ENCODE measurements at places on chromosomes 5 and 9.

DNA sequence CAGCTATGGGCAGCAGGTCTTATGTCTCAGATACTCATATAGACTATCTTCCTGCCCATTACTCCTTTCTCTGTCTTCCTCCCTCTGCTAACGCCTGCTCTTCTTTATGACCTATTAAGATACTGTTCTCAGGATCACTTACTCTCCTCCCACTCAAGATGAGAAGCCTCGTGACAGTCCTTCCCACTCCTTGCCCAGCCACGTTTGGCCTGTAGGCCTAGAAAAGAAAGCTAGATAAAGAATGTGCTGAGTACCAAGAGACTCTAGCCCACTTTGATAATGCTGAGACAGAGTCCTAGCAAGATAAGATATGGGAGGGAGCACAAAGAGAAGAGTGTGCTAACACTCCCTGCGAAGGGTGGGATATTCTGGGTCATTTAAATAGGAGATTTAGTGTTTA lies 6.8 kb upstream of the DENND4C start:
- no peak for DNase-seq

DNA sequence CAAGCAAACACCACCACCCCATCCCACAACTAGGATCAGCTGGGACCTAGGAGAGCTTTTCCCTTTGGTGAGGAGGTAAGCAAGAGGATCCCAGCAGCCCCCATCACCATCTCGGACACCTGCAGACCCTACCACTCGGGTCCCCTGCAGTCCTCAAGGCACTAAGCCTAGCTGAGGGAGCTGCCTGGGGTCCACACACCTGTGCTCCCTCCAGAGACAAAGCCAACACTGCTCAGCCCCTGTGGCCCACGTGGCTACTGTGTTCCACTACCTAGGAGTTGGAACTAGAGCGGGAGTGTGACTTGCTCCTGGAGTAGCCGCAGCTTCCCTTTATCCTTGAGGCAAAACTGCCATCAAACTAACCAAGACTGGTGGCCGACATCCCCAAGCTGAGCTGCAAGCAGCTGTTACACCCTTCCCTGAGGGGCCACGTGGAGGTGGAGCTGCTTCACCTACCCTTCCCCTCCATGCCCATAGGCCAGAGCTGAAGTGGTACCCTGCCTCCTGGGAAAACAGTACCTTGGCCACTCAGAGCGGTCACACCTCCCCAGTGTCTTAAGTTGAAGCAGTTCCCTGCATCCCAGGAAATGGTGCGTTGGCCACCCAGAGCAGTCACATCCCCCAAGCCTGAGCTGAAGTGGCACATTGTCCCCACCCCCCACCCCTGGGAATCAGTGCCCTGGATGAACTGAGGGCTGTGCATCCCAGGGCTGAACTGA lies 205.5 kb downstream of the CACNA1B start:
- no peak for DNase-seq

GRCh38 chr9:32596936-32597335 lies 24.0 kb upstream of the NDUFB6 start:
- no peak for DNase-seq

GRCh38 chr9:123823194-123823947 lies 106.6 kb downstream of the DENND1A start:
- no peak for DNase-seq

GRCh38 chr5:76325876-76326491 lies 77.1 kb upstream of the IQGAP2 start:
- DNase-seq, result no peak

DNA sequence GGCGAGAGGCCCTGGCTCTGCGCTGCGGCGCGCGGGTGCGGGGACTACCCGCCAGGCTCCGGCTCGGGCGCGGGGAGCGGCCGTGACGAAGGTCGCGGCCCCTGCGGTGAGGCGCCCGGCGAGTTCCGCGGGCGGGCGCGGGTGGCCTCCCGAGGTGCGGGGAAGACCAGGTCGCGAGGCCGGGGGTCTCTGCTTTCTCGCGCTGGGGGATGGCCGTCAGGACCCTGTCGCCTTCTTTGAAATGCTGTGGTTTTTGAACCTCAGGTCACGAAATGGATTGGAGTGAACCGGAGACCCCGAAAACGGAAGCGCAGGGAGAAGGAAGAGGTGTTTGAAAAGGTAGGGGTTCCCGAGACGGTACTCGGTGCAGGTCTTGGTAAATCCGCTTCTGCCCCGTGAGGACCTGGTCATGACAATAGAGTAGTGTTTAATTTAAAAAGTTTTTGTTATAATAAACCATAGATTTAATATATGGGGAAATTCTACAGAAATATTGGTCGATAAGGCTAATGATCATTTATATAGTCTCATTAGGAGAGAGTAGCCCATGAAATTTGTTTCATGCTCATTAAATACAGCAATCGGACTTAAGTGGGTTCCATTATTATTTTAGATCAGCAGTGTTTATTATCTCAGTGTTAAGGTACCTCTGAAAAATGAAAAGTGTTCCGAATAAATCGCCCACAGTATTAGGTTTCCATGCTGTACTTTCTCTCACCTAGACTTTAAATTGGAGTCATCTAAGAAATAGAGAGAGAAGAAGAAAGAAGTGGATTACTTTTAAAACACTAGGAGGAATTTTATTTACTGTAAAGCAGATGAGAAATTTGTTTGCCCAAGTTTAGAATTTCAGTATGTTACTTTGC lies 279.0 kb downstream of the AOPEP start:
- DNase-seq, result no peak

DNA sequence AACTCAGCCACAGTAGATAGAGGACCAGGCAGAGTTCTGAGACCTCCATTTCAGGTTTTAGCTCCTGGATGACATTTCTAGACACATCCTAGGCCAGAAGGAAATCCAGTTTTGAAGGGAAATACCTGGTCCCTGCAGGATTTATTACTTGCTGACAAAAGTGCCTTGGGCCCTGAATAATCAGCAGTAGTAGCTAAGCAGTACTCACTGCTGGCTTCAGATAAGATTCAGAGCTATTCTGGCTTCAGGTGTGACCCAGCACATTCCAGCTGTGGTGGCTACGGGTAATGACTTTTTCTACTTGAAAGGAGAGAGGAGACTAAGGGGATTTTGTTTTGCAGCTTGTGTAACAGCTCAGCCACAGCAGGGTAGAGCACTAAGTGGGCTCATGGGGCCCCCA lies 34.0 kb downstream of the NDUFAF2 start:
- DNase-seq, result no peak

- DNase-seq, result no peak
These were observed 5.8 kb upstream of the ACTBL2 start for GRCh38 chr5:57488215-57488955.

DNA sequence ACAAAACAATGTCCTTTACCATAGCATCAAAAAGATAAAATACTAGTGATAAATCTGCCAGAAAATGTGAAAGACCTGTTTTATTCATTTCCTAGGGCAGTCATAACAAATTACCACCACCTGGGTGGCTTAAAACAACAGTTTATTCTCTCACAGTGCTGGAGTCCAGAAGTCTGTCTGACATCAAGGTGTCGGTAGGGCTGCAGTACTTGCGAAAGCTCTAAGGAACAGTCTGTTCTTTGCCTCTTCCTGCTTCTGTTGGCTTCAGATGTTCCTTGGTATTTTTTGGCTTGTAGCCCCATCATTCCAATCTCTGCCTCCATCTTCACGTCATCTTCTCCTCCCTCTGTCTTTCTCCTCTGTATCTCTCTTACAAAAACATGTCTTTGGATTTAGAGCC lies 51.0 kb downstream of the PTPDC1 start:
- no peak for DNase-seq

GRCh38 chr9:35908504-35909125 lies 675 bp upstream of the SPAAR start:
- DNase-seq, result no peak

DNA sequence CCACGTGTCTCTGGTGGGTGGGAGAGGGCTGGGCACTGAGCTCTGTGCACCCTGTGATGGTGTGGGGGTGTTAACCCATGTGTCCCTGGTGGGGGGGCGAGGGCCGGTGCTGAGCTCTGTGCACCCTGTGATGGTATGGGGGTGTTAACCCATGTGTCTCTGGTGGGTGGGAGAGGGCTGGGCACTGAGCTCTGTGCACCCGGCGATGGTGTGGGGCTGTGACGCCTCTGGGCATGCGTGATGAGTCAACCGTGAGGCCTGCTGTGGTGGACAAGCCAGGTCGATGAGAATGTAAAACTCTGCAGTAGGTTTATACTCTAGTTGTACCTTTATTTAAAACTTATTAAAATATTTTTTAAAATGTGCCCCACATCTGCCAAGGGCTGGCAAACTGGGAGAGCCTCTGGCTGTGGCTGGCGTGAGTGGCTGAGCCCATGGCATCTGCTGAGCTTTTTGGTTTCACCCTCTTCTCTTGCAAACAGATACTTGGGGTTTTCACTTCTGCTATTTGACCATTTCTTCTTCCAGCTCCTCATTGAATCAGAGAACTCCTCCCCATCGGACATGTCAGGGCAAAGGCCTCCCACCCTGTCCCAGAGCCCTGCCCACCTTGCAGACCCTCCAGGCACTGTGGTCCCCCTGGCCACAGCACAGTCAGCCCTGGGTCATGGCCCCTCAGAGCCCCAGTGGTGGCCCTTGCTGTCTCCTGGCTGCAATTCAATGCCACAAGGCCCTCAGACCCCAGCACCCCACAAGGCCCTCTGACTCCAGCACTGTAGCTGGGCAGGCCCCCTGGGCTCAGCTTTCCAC lies 18.5 kb upstream of the EXOC3 start:
- no peak for DNase-seq

- DNase-seq, result no peak
These were observed 69.8 kb downstream of the RPS23 start for GRCh38 chr5:82208371-82208770.

DNA sequence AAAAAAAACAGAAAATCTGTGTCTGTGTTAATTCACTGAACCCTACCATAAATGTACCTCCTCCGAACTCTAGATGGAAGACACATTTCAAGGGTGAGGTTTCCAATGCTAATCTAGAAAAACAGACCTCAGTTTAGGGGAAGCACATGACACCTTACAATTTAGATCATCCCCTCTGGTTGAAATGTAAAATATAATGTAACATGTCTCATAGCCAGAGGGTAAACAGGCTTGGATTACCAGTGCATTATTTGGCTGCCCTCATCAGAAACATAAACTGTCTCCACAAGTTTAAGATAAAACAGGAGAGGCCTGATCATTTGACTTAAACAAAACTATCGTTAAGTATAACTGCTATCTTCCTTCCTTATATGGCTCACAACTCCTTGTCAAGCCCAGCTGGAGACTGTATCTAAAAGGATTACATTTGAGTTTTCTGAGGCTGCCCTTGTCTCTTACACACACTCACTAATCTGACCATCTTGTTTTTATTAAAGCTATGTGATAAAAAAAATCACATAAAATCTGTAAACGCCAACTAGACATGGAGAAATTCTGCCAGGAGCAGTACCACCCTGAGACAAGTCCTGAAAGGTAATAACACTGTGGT lies 105.7 kb downstream of the LURAP1L start:
- DNase-seq, result no peak

GRCh38 chr5:118491351-118491750 lies 497.0 kb downstream of the DTWD2 start:
- DNase-seq, result no peak

DNA sequence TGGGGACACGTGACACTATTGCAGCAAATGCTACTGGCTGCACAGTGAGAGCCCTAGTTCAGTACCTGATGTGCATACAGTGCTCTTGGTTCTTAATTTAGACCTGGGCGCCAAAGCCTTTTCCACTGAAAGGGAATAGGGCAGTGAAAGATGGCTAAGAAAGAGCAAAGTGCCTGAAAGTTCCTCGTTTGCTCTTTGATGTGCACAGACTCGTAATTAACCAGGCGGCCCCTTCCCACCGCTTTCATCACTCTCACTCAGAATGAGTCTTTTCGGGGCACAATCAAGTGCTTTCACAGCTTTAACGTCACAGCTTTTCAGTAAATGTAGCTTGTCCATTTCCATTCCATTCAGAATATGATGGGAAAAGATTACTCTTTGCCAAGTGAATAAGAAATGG lies 116.6 kb upstream of the ADRA1B start:
- no peak for DNase-seq

DNA sequence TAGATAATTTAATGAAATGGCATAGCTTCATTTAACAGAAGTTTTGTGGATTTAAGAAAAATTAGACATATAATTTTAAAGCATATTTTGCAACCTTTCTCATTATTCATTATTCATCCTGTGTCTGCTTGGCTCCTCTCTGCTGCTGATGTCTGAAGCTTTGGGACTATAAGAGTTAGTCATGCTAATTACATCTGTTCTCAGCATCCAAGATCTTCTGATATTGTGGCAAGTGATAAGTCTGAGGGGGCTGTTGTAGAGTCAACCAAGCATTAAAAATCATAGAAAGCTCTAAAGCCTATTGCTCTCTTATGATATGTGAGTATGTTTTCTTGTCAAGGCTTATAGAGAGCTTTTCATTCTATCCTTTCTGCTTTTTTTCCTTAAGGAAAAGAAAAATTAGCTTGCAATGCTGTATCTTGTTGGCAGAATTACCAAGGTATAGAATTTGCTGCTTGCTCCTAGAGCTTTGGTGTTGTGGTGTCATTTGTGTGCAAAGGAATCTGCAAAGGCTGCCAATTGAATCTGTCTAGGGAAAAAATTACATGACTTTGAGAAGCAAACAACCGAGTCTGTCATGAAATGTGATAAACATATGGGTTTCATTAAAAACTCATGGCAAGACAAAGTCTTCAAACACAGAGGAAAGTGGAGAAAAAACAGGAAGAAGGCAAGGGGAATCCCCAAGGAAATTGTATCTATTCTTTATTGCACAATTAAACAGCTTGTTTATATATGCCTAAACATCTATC lies 156.1 kb upstream of the DAB2 start:
- DNase-seq, result no peak

- no peak for DNase-seq
These were observed 154.2 kb upstream of the SV2C start for GRCh38 chr5:75928992-75929391.

DNA sequence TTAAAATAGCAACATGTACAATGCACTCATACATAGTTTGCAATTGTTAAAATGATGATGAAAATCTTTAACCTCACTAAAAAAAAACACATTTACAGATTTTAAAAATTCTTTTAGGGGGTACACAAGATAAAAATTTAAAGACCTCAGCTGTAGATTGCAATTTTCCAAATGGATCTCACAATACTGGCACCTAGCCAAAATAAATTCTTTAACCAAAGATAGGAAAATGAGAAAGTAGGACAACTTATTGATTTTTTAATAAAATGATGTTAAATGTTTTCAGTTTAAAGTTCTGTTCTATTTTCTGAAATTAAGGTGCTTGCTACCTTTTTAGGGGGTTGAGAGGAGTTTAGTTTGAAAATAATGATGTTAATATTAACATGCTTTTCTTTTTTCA lies 90.0 kb downstream of the PCSK1 start:
- no peak for DNase-seq

DNA sequence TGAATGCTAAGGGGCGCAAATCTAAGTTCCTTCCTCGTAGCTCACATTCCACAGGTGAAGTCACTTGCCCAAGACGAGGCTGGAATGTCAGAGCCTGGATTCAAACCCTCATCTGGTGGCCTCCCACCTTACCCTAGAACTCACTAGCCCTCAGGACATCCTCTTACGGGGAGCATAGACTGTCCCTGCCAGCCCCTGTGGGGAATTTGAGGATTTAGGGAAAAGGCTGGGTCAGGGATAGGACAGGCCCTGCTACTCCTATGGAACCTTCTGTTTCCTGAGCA lies 45.0 kb downstream of the IRF1 start:
- DNase-seq, result no peak
